Lung (tissue), 17 donors: ENCODE measurements at places on chromosomes 13 and 19. TPM values are rescaled to one million over a fixed set of nuclear protein-coding genes. Genes with fewer than 3 reads are reported as not detected.
A peak's percentile ranks its signal among the peaks of the same experiment; 100 is the strongest.

The TPTE2 gene
- not detected for total RNA-seq

- no peaks in the 10 kb centered on the region for H3K4me1 ChIP-seq
- peaks cover 23% of the 10 kb centered on the region for H3K27me3 ChIP-seq
- H3K36me3 ChIP-seq, result no peaks in the 10 kb centered on the region
- DNase-seq, result peak; percentile 67
- H3K4me3 ChIP-seq, result peak overlapping the region; percentile 12
Observed at GRCh38 chr19:12884926-12885748, 1.9 kb downstream of the KLF1 start.

GRCh38 chr19:6238643-6239281, 41.0 kb downstream of the MLLT1 start:
- H3K4me1 ChIP-seq, result peaks cover 10% of the 10 kb centered on the region
- DNase-seq, result peak; percentile 73
- peak overlapping the region; percentile 55 for H3K27ac ChIP-seq

- H3K27ac ChIP-seq, result no peak overlapping the region
- DNase-seq, result peak; percentile 84
- H3K36me3 ChIP-seq, result no peaks in the 10 kb centered on the region
Observed at GRCh38 chr19:2423071-2423914, 4.1 kb downstream of the TIMM13 start.

DNA sequence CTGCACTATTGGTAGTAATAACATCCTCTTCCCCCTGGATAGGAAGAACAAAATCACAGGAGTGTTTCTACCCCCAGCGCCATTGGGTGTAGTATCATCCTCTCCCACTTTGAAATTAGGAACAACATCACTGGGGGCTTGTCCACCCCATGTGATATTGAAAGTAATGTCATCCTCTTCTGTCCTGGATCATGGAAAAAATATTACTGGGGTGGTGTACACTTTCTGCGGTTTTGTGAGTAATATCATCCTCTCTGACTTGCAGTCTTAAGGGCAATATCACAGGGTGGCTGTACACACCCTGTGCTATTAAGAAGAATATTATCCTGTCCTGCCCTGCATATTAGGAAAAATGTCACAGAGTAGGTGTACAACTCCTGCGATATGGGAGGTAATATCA, 4.9 kb upstream of the RGCC start:
- DNase-seq, result no peak
- no peak overlapping the region for H3K4me3 ChIP-seq
- no peaks in the 10 kb centered on the region for H3K27me3 ChIP-seq
- H3K4me1 ChIP-seq, result no peaks in the 10 kb centered on the region
- no peaks in the 10 kb centered on the region for H3K36me3 ChIP-seq
- no peak overlapping the region for H3K27ac ChIP-seq

The UHRF1 gene
- 4.9 TPM for total RNA-seq

GRCh38 chr19:52566121-52566520, 4.0 kb upstream of the ZNF701 start:
- no peak overlapping the region for H3K4me3 ChIP-seq
- H3K4me1 ChIP-seq, result peaks cover 6% of the 10 kb centered on the region
- no peaks in the 10 kb centered on the region for H3K27me3 ChIP-seq

GRCh38 chr13:110770678-110771077, 57.2 kb downstream of the ING1 start:
- H3K4me3 ChIP-seq, result no peak overlapping the region
- H3K27me3 ChIP-seq, result no peaks in the 10 kb centered on the region
- H3K4me1 ChIP-seq, result no peaks in the 10 kb centered on the region
- H3K27ac ChIP-seq, result no peak overlapping the region
- no peaks in the 10 kb centered on the region for H3K36me3 ChIP-seq

- no peak overlapping the region for H3K4me3 ChIP-seq
- H3K27me3 ChIP-seq, result peaks cover 5% of the 10 kb centered on the region
- no peak overlapping the region for H3K27ac ChIP-seq
- H3K4me1 ChIP-seq, result no peaks in the 10 kb centered on the region
- peak; percentile 15 for DNase-seq
- no peaks in the 10 kb centered on the region for H3K36me3 ChIP-seq
Observed at GRCh38 chr13:45717349-45717748, 15.2 kb downstream of the CBY2 start.

The MTUS2 gene
- 0.09 TPM for total RNA-seq

DNA sequence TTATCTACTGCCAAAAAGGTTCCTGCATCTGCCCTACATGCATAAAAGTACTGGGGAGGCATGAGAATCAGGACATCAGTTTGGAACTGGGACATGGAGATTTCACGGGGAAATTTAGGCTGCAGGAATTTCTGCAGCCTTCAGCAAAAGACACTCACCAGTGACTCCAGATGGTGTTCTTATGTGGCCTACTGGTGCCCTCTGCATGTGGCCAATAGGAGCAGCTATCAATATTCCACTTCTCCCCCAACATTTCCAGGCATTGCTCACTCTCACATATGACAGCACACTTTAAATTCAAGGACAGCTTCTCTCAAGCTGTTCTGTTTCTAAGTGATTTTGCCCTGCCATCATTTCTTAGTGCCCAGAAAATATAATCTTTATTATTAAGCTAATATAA, 570.5 kb upstream of the ARGLU1 start:
- no peak overlapping the region for H3K27ac ChIP-seq
- no peaks in the 10 kb centered on the region for H3K36me3 ChIP-seq
- DNase-seq, result peak; percentile 46
- no peak overlapping the region for H3K4me3 ChIP-seq

DNA sequence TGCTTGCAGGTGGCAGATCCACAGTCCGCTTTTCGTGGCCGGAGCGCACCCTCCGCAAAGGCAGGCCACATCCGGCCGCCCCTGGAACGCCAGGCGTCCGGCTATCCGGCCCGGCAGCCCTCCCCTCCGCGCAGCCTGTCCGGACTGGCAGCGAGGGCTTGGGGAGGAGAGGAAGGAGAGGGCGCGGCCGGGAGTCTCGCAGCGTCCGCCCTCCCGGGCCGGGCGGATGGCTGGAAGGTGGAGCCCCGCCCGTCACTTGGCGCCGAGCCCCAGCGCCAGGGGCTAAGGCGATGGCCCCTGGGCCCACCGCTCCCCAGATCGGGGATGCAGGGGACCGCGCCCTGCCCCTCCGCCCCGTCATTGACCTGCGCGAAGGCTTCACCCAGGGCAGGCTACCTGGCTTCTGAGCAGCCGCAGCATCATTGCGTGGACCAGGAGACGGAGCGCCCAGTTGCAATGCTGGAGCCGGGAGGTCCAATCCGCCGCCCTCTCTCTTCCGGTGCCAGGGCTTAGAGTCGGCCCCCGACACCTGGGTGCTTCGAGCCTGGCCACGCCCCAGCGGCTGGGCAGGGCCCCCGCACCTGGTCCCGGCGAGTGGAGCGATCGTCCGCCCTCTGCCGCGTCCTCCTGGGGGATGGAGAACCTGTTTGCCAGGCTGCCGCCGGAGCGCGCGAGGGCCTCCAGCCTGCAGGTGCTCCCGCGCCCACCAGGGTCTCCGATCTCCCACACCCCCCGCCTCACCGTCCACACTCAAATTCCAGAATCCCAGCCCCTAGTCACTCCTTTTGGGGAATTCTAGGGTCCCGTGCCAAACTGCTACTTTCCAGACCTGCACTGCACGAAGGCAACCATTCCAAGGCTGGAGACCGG, at the start of gene FUT1:
FUT1 (minus strand) TSS at position 146 of the 870 bp plus-strand sequence. CDS start 1,360 bp downstream, outside the sequence.
- peak within 1 kb of the TSS; percentile 30 for H3K4me3 ChIP-seq
- peak within 1 kb of the TSS; percentile 69 for H3K27ac ChIP-seq
- peaks cover 18% of the 10 kb centered on the region for H3K4me1 ChIP-seq
- H3K36me3 ChIP-seq, result no peaks in the 10 kb centered on the region

DNA sequence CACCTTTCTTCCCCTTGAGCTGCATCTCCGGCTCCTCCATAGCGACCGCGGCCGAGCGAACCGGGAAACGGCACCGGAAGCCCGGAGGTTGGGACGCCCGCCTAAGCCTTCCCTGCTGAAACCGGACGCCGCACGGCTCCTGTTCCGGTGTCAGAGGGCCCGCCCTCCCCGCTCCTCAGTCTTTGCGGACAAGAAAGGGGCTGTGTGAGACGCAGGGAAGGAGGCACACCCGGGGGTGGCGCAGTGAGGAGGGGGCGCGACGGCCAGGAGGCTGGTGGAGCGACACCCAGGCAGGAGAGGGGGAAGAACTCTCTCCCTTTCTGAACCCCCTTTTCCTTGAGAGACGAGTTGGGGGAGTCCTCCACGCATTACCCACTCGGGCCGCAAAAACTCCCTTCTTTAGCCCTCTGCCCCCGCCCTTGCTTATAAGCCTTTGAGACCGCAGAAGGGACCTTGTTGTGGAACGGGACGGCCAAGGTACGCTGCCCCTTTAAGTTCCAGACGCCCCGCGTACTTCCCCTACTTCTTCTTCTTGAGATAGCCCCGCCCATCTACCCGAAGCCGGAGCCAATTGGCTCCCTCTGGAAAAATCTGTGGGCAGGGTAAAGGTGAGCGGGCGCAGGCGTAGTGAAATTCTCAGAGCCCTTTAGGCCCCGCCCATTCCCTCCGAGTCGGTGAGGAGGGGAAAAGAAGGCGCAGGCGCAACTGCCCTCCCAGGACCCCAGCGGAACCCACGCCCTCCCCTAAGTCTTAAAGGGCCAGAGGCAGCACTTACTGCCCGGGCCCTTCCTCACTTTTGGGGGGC, at the start of the genes BORCS8 and RFXANK:
BORCS8 (minus strand) TSS at position 75 of the 805 bp plus-strand sequence; CDS start at position 40, 35 bp downstream.
RFXANK (plus strand) TSS at position 181 of the 805 bp plus-strand sequence. CDS start 1,689 bp downstream, outside the sequence.
- H3K4me3 ChIP-seq, result peak within 1 kb of the TSS; percentile 88
- no peaks in the 10 kb centered on the region for H3K4me1 ChIP-seq
- DNase-seq, result peak; percentile 100
- no peaks in the 10 kb centered on the region for H3K27me3 ChIP-seq
- peaks cover 10% of the 10 kb centered on the region for H3K36me3 ChIP-seq
- peak within 1 kb of the TSS; percentile 100 for H3K27ac ChIP-seq

The TEX101 gene
- not detected for total RNA-seq

GRCh38 chr19:46376241-46377153, 29.6 kb downstream of the PPP5C start:
- no peak for DNase-seq
- peaks cover 11% of the 10 kb centered on the region for H3K36me3 ChIP-seq
- H3K27ac ChIP-seq, result no peak overlapping the region
- H3K27me3 ChIP-seq, result no peaks in the 10 kb centered on the region
- H3K4me3 ChIP-seq, result no peak overlapping the region

DNA sequence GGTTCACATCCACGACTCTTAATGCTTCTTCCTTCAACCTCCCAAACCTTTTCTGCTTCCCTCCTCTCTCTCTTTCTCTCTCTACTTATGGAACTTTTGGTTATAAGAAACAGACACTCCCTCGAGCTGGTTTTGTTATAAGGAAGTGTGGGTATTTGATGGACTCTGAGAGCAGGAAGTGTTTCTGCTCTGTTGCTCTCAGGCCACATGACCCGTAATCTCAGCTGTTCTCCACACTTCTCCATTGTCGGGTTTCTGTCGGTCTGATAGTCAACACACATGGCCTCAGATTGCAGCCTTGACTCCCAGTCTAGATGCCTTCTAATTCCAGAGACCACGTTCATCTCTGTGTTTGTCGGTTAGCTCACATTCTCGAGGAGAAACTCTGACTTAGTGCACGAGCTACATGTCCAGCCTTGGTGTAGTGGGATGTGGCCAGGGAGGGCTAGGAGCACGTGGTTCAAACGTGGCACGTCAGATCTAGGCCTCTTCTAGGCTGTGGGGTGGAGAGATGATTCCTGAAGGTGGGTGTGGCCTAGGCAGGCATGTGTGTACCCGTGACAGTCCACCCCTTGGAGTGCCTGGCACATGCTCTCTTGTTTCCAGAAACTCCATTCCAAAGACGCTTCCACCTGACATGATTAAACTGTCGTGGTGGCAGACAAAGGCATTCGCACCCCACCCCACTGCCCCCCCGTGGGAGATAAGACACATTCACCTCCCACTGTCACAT, 26.3 kb downstream of the CNFN start:
- DNase-seq, result no peak
- H3K27ac ChIP-seq, result no peak overlapping the region

DNA sequence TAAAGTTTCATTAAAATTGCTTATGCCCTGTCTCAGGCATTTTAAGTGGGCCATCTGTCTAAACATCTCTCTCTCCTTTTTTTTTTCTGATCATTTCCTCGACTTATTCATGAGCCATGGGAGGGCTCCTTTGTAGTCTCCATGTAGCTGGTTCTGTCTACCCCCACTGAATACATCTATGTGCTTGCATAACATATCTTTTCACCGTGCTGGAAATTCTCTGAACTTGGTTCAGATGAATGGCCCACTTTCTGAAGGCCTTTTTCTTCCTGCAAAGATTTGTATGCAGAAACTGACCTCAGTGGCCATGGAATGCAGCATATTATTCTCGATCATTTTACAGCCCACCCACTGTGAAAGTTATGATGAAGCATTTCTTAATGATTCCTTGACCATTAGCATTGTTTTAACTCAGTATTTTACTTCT, 225.3 kb downstream of the GGACT start:
- no peak overlapping the region for H3K27ac ChIP-seq

The RBM42 gene
- total RNA-seq, result 28.4 TPM

The VSTM1 gene
- 3.6 TPM for total RNA-seq

DNA sequence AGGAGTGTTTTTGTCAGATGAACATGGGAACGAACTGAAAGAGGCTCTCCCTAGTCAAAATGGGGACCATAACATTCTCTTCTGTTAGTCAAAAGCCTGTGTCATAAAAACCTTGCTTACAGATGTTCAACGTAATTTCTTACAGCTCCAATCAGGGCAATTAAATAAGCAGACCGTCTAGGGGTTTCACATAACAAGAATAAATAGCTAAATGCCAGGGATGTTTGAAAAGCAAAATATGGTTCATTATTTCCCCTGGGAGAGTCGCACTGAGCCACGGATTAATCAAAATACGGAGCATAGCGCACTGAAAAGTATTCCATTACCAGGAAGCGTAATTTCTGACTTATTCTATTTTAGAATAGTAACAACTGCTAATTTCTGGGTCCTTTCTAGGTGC, 63.7 kb upstream of the MRI1 start:
- H3K4me3 ChIP-seq, result no peak overlapping the region
- H3K4me1 ChIP-seq, result peaks cover 5% of the 10 kb centered on the region
- no peak for DNase-seq
- peaks cover 4% of the 10 kb centered on the region for H3K27me3 ChIP-seq
- H3K36me3 ChIP-seq, result no peaks in the 10 kb centered on the region
- no peak overlapping the region for H3K27ac ChIP-seq

- no peak overlapping the region for H3K4me3 ChIP-seq
- no peaks in the 10 kb centered on the region for H3K27me3 ChIP-seq
- H3K27ac ChIP-seq, result no peak overlapping the region
- no peaks in the 10 kb centered on the region for H3K36me3 ChIP-seq
Observed at GRCh38 chr13:28650284-28650683, 8.6 kb upstream of the POMP start.

GRCh38 chr19:18366021-18366435, 19.9 kb upstream of the GDF15 start:
- peak overlapping the region; percentile 90 for H3K27ac ChIP-seq
- DNase-seq, result no peak
- H3K36me3 ChIP-seq, result peaks cover 2% of the 10 kb centered on the region
- no peaks in the 10 kb centered on the region for H3K27me3 ChIP-seq
- no peaks in the 10 kb centered on the region for H3K4me1 ChIP-seq
